ENCODE measurements at places on chromosomes 4 and X.

DNA sequence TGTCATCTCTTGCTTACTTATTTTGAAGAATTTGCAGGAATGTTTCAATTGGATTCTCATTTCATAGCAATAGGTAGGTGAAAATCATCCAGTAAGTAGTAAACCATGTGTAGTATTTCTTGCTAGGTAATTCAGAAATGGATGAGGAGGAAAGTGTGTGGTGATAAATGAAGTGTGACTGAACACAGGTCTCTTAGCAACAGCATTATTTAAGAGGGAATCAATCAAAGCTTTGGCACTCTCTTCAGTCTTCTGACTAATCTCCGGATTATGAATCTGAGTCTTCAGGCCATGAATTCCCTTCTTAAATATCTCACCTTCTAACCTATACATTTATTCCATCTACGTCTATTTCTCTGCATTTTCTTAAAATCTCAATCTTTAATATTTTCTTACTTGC, 55.8 kb upstream of the ARHGAP24 start:
- DNase-seq, result no peak

DNA sequence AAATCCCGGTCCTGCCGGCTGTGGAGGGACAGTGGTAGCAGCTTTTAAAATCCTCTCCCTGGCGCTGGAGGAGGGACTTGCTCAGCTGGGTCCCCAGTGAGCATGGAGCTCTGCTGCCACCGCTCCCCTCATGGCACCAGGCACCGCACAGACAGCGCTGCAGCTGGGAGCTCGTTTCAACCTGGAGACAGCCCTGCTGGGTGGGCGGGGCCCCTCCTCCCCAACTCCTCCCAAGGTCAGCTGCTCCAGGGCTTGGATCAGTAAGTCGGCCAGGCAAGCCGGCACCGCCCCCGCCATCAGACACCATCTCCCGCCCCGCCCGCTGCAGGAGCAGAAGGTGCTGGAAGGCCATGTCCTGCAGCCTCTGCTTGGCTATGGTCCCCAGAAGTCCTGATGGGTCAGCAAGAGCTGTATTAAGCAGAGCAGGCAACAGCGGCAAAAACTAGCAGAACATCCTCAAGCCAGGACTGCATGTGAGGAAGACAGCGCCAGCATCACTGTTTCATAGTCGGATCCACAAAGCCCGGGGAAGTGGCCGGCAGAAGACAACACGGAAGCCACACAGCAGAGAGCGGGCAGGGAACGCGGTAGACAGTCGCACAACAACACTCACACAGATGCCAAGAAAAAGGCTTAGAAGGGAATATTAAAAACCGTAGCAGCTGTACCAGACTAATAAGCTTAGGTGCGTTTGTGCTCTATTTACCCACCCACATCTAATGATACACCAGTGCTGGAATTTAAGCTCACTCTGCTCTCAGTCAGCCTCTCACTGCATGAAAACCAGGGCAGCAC, 16.2 kb downstream of the ZFYVE28 start:
- no peak for DNase-seq

- DNase-seq, result no peak
Measured at GRCh38 chrX:56572975-56573374, 9.5 kb downstream of the UBQLN2 start.

DNA sequence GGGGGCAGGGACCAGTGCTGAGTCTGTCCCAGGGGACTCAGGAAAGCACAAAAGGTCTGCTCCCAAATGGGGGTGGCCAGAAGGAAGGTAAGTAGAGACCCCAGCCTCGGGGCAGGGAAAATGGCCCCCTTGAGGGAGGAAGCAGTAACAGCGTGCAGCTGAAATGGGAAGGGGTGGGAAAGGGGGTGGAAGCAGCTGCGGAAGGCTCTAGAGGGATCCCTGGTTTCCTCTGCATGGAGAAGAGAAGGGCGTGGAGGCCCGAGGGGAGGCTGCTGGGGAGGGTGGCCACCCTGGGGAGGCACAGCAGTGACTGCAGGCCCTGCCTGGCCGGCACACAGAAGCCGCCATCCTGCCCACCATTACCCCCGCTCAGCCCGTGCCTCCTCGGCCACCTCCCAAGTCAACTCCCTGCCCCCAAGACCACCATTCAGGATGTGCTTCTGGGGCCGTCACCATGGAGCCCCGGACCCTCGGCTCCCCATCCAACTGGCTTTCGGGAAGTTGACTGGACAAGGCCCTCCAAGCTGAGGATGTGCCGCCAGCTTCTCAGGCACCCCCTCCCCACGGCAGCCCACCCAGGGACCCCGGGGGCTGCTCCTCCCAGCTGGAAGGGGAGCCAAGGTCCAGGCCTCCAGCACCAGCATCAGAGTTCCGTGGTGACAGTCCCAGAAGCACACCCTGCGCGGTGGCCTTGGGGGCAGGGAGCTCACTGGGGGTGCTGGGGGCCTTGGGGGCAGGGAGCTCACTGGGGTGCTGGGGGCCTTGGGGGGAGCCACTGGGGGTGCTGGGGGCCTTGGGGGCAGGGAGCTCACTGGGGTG, 23.6 kb downstream of the CFAP99 start:
- no peak for DNase-seq

- DNase-seq, result no peak
Measured at GRCh38 chrX:84907324-84907968, 96.2 kb upstream of the APOOL start.

DNA sequence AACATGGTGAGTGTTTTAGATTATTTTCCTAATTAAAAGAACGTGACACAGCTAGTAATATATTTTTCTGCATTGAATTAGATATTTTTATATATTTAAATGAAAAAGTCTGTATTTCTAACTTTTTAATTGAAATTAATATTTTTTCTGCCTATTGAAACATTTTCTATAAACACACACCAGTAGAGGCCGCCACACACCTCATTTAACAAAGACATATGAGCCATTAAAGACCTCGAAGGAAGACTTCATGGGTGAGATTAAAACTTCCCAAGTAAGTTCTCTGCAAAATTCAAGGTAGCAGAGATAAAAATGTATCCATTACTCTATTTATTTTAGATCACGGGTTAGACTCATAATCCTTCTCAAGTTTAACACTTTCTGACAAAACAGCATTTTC, 8.3 kb downstream of the SLITRK2 start:
- DNase-seq, result no peak

Data from activated naive CD4-positive, alpha-beta T cell treated with anti-CD3 and anti-CD28 coated beads, Interleukin-2, amount 50 U/mL, for 72 hours (primary cell).